NCI-H510A treated with DMSO at 0.1 percent for 48 hours (cell line): ENCODE measurements at places on chromosomes 7 and 10.

GRCh38 chr10:92678206-92678605 is 11.5 kb upstream of the HHEX start:
- no peak for DNase-seq

DNA sequence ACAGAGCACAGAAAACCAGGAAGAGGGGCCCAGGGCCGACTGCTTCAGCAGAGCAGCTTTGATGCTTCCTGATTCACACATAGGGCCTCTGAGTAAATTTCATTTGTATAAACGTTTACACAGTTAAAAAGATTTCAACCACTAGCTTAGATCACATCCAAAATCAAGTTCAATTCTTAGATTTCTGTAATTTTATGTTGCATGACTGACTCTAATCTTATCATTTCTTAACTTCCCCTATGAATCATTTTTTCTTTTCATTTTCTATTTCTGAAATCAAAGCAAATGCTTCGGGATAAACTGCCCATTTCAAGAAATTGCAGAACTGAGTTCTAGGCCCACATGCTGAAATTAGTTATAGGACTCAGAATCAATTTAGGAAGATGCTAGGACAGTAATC is 224.7 kb downstream of the INHBA start:
- DNase-seq: no peak

DNA sequence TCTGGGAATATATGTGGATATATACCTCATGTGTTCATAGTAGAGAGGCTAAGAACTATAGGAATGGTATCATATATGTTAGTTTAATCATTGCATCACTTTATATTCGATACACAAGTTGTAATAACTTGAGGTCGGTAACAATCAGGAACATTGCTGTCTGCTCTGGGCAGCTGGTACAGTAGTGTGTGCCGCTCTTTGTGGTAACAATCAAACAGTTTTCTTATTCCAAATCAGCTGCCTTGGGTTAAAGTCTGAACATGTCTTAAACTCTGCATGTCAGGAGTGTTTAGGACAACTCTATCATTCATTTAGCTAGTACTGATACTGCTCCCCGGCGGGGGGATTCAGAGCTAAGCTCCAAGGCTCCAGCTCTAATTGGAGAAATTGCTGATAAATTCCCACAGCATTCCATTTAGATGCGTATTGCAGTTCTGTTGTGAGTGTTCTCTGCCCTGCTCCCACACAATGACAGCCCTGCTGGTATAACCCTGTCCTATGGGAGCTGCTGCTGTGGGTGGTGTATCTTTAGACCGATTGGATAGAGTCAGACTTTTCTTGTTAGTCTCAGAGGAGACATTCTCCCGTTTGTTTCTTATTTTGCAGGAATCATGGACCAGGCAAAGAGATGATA is 707.5 kb upstream of the FZD8 start:
- DNase-seq: no peak

DNA sequence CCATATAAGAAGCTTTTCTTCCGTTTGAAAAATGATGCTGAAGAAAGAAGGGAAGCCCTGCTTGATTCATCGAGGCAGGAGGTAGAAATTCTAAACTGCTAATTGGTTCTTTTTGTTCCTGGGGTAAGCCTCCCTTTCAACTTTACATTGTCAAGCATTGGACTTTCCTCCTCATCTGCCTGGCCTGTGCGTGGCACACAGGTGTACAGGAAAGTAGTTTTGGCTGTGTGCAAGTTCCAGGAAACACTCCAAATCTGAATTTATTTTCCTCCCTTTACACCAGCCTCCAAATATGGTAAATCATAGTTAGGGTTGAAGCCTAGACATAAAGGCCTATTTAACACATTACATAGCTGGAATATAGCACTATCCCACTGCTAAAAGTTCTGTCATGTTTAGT is 18.2 kb upstream of the RELN start:
- no peak for DNase-seq
